A673 (cell line): ENCODE measurements at places on chromosomes 1 and 21. TPM values are rescaled to one million over a fixed set of nuclear protein-coding genes. Genes with fewer than 3 reads are reported as not detected.
A peak's percentile ranks its signal among the peaks of the same experiment; 100 is the strongest.

DNA sequence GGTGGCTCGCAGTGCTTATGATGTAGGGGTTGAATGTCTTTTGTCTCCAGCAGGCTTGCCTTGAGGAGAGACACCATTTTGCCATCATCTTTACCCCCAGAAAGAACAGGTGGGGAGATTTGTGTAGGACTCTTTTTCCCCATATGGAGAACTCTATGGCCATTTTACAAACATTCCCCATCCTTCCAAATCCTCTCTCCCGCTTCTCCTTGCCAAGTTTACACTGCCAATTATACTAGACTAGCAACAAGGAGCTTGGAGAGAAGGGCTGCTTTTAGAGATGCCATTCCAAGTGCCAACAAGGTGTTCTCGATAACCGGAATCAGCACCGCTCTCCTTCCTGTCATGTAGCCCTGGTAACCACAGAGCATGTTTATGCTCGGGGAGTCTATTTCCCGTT is 233.1 kb downstream of the CAMTA1 start:
- no peak for DNase-seq

GRCh38 chr21:19807201-19807600 is 1191.0 kb upstream of the NCAM2 start:
- no peak for DNase-seq

DNA sequence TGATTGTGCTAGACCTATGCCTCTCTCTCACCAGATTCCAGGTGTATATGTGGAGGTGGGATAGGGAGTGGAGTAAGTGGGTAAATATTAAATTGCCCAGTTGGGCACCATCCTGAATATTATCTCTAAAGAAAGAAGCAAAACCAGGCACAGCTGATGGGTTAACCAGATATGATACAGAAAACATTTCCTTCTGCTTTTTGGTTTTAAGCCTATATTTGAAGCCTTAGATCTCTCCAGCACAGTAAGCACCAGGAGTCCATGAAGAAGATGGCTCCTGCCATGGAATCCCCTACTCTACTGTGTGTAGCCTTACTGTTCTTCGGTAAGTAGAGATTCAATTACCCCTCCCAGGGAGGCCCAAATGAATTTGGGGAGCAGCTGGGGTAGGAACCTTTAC is at the start of gene FCER1A:
FCER1A (plus strand) TSS at position 242 of the 400 bp plus-strand sequence; CDS start at position 271, 29 bp downstream.
- no peak for DNase-seq

- no peak for DNase-seq
Measured at GRCh38 chr1:17678011-17678410, 77.1 kb upstream of the ACTL8 start.

DNA sequence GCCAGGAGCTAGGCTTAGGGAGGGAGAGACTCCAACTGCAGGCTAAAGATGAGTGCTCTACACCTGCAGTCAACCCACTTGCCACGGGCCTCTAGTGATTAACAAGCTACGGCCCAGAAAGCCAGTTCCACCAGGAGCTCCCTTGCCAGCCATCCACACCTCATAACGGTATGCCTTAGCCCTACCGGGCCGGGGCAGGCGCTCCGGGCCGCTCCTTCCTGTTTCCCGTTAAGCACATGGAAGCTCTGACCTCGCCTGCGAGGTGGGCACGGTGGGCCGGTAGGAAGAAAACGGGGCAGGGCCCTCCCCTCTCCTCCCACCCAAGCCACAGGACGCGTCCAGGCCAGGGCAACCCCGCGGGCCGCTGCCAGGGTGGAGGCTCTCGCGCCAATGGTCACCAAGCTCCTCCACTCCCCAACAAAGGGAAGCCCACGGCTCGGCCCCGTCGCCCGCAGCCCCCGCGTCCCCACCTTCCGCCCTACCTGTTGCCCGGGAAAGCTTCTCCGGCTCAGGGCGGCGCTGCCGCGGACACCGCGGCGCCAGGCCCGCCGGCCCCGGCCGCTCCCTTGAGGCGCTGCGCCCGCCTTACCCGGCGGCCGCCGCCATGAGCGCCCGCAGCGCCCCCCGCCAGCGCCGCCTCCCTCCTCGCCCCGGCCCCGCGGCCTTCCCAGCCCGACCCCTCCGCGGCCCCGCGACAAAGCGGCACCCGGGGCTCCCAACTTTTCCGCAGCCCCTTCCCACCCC is 627 bp downstream of the CERS2 start:
- DNase-seq: peak; percentile 23

- DNase-seq: peak; percentile 26
Measured at GRCh38 chr1:28592321-28593071, 431 bp downstream of the RAB42 start.

DNA sequence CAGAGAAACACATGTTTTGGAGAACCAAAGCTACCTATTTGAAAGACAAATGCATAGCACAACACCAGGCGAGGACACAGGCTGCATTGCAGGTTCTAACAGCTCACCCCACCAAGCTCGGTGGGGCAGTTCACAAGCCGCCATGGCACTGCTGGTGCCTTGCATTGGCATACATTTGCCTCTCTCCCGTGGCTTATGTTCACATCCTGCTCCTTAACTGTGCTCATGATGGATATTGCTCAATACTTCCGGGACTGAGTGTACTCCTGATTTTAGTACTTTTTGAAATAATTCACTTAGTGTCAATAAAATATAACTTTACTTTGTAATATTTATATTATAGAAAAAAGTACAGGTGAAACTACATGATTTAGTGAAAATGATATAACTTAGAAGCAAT is 1187.4 kb upstream of the NCAM2 start:
- no peak for DNase-seq

- peak; percentile 67 for DNase-seq
Measured at GRCh38 chr1:225700164-225700821, 47.4 kb upstream of the ENAH start.

- DNase-seq: no peak
Measured at GRCh38 chr1:246159279-246160227, 347.5 kb downstream of the SMYD3 start.

DNA sequence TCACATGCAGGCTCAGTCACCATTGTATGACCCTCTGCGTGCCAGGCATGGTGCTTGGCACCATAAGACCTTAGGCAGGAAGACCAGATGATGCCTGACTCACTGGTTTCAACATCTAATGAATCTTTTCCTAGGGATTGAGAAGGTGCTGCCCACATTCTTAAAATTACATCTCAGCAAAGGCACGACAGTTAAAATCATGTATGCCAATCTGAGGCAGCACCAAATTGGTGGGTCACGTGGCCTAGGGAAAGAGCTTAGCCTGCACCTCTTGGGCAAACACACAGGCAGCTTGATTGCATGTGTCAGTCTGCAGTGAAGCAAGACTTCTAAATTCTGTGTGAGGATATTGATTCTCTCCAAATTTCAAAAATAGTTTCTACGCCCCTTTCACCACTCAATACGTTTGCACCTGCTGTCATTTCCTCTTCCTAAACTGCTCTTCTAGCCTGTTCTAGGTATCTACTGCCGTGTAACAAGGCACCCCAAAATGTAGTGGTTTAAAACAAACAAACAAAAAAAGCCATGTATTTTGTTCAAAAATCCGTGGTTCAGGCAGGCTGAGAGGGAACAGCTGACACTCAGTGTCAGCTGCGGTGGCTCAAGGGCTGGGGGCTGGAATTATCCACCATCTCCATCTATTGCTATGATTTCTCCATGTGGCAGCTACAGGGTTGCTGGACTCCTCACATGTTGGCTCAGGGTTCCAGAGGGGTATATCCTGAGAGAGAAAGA is 160.2 kb upstream of the FGGY start:
- no peak for DNase-seq

GRCh38 chr21:34313116-34313515 is 50.7 kb upstream of the KCNE2 start:
- no peak for DNase-seq

C1orf94 gene
- total RNA-seq: 0.34 and 0.72 TPM in 2 replicates

DAB1 gene
- 112 and 113 TPM in 2 replicates for total RNA-seq

TEDDM1 gene
- not detected in 2 replicates for total RNA-seq
